T follicular helper cell (primary cell): ENCODE measurements at places on chromosomes 5 and 9.

DNA sequence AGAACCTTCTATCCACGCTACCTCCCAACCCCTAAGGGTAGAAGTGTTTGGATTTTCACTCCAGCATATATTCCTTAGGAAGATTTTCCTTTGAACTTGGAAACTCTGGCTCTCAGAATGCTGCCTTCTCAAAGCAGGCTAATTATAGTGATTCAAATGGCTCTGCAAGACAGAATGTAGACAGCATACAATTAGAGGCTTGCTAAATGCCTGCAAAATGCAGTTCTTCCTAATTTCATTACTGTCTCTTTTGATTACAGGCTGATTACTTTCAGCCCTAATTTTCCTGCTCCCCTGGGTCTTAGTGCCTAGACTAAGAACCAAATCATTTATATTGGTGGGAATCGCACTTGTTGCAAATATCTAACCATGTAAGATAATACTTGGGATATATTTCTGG, 50.8 kb downstream of the ANKDD1B start:
- no peak for DNase-seq

- DNase-seq = no peak
These were observed 3.3 kb downstream of the GPX3 start for GRCh38 chr5:151023651-151024050.

- no peak for DNase-seq
These were observed 44.7 kb upstream of the NKD2 start for GRCh38 chr5:963673-964531.

- no peak for DNase-seq
These were observed 41.7 kb downstream of the PALM2AKAP2 start for GRCh38 chr9:109821711-109822110.

GRCh38 chr9:4982721-4983482, 2.2 kb upstream of the JAK2 start:
- DNase-seq = no peak

GRCh38 chr9:19380826-19381075, 715 bp upstream of the RPS6 start:
- DNase-seq = no peak

DNA sequence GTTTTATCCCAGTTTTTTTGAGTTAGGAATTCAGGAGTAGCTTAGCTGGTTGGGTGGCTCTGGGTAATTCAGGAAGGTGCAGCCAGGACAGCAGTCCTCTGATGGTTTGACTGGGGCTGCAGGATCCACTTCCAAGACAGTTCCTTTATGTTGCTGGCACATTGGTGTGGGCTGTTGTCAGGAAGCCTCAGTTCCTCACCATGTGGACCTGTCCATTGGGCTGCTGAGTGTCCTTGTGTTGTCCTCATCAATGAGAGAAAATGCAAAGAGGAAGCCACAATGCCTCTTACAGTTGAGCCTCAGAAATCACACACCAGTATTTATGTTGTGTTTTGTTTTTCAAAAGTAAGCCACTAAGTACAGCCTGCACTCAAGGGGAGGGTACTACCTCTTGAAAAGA, 140.9 kb downstream of the MAST4 start:
- no peak for DNase-seq

- DNase-seq = no peak
These were observed 2187.5 kb upstream of the ACO1 start for GRCh38 chr9:30196941-30197340.

- no peak for DNase-seq
These were observed 9.9 kb upstream of the GLIS3 start for GRCh38 chr9:4309806-4310205.

GRCh38 chr9:87350915-87351314, 146.8 kb upstream of the DAPK1 start:
- no peak for DNase-seq

DNA sequence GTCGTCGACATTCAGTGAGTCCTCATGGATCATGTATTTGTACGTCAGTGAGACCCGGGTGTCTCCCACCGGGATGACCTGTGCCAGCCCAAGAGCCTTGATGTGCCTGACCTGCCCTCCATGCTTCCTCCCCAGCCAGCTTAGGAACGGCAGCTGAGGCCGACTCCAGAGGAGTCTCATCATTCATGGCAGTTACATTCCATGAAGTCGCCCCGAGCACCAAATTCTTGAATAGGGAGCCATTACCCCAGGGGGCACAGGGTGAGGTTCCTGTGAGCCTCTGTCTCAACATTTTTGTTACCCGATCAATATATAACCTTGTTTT, 67.8 kb downstream of the ZNF354C start:
- no peak for DNase-seq

- no peak for DNase-seq
These were observed 1026.1 kb upstream of the DMAC1 start for GRCh38 chr9:8825585-8826147.

DNA sequence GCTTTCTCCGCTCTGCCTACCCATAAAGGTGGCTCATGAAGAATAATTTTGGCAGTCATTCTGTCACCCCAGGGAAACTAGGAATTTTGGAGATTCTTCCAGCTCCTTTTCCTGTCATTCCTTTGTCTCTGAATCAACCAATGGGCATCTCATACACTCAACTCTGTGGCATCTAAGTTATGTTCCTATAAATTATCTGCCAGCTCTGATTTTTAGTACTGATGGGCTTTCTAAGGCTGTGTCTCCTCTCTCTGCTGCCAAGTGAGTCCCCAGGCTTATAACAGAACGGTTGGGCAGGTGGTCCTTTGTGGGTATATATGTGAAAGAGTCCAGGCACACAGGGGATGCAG, 226.8 kb downstream of the NMUR2 start:
- no peak for DNase-seq

GRCh38 chr5:141695627-141696215, 13.7 kb upstream of the ARAP3 start:
- no peak for DNase-seq

DNA sequence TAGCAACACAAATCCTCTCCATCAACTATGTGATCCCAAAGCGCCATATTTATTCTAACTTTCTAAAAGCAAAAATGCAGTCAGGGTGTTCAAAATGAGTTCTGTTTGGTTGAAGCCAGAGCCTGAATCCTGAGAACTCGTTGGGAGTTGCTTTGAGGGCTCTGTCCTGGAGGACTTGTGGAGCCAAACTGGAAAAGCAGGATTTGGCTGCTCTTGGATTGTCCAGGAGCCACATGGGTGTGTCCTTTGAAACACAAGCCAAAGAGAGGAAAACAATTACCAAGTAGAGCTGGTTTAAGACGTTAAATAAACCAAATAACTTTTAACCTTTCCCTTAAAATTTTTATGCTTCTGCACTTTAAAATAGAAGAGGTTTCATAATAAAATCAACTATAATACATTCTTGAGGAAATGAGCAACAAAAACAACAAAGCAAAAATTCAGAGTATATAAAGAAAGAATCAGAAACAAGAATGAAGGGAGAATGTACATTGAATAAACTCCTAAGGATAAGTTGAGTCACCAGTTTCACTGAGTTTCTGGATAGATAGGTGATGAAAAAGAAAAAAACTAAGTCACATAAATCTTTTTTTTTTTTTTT, 13.5 kb downstream of the C5orf46 start:
- DNase-seq = no peak

DNA sequence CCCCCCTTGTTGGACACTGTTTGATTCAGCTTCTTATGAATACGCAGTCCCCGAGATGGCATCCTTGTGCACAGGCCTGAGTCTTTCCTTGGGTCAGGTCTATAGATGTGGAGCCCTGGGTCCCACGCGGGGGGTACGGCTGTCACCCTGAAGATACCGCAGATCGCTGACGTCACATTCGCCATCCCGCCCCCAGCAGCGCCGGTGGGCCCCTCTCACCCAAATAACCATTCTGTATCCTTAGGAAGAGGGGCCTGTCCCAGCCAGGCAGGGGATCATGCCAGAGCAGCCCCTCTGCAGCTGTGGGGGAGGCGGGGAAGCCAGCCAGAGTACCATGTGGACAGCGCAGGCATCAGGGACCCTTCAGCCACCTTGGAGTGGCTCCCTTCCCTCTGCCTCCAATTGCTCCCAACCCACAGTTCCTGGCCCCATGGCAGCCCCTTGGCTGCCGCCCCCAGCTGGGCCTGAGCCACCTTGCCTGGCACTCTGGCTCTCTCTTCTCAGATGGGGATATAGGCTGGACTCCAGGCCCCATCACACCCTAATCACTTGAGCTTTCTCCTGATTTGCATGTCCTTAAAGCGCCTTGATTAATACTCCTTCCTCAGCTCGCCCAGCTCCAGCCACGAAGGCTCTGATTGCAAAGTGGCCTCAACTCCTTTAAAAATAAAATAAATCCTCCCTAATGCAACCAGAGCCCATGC, 189.8 kb downstream of the C9orf50 start:
- no peak for DNase-seq

- peak; percentile 4 for DNase-seq
These were observed 216.2 kb upstream of the CLINT1 start for GRCh38 chr5:158074992-158075769.

DNA sequence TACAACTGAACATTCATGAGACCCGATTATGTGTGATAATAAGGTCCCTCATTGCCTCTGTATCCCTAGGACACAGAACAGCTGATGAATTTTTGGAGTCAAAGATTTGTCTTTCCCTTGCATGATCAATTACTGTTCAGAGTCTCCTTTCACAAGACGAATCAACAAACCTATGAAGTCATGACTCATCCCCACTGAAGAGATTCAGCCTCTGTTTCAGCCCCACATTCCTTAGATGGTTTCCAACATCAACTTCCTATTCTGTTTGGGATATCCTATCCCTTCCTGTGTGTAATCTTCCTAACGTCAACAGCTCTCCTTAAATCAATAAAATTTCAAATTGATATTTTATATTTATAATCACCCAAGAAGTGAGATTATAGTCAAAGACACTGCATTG, 199.0 kb downstream of the DNAH5 start:
- no peak for DNase-seq

DNA sequence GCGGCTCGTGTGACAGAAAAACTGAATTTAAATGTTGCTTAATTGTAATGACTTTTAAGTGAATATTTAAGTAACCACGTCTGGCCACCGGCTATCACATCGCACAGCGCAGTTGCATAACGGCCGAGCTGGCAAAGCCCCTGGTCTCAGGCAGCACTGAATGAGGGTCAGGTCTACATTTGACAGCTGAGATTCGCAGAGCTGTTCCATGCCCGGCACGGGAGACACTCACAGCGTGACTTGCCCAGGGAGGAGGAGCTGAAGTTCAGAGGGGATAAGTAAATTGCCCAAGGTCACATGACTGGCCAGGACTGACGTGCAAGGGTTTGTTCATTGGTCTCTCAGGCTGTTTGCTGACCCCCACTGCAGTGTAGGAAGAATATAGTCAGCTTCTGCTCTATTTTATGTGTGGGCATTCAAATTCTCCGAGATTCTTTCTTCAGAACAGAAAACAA, 17.4 kb upstream of the COL5A1 start:
- DNase-seq = no peak

GRCh38 chr9:98944057-98944733, 488 bp downstream of the COL15A1 start:
- no peak for DNase-seq
